AG09319 (cell line): ENCODE measurements at places on chromosomes 1 and 21.

GRCh38 chr1:76210160-76210559, 135.6 kb downstream of the ST6GALNAC3 start:
- no peak for DNase-seq

DNA sequence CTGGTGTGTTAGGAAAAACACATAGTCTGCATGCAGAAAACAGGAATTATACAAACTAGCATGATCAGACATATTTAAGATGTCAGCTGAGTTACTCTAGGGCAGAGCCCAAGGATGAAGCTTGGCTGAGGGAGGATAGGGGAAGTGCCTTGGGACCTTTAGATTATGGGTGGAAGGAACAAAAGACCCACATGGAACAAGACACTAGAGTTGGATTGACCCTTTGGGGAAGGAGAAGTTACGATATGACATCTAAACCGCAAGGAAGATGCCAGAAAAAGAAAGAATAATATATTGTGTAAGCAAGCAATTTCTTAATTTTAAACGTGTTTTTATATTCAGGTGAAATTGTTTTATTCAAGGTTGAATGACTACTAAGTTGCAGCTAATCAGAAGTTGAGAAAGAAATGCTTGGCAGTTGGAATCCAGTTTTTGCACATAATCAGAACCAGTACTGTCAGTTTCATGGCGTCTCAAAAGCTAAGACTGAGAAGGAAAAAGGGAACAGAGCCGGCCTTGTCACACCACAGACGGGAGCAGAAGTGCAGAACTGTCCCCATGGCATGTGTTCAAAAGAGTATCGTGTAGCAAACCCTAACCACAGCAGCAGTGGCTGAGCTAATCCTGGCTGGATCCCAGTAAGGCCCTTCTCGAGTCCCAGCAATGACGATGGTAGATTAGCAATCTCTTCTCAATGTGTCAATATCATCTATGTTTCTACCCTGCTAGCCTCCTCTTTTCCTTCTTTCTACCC, 31.2 kb upstream of the IFNAR2 start:
- DNase-seq, result no peak

GRCh38 chr1:30037251-30038118, 685.9 kb downstream of the MATN1 start:
- no peak for DNase-seq

- peak; percentile 96 for DNase-seq
These were observed at the start of gene POU2F1 for GRCh38 chr1:167220537-167221125. Gene POU2F1 (plus strand): TSS chr1:167220886. CDS start chr1:167220898, 12 bp downstream.

DNA sequence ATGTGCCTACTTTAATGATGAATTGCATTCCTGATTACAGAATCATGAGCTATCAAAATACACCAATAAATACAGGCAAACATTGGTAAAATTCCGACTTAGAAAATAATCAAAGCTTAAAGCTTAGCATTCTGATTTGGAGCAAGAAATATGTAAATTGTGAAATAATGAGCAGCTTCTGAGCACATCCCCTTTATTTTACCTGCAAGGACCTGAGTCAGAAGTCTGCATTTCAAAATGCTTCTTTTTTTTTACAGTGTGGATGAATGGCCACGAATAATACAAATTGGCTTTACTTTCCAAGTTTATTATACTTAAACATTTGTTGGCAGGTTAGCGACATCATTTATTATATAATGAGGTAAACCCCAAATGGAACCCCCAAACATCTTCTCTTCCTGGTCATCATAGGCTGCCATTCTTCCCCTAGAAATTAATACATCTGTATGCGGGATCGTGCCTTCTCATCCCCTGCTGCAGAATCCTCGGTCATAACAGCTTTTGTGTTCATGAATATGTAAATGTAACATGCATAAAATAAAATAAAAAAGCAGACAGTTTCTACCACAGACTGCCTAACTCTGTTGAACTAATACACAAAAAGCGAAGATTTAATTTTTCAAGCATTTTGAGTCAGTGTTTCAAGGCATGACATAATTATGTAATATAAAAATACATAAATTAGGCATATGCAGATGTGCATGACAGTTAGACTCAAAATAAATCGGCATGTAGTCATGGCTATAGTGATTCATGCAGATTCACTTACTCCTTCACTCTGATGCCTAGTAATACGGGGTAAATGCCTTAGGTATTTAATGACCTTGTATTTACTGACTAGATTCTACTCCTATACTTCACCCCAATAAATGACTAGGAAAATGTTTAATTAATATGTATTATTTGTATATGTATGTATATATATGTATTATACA, 339.7 kb downstream of the USP25 start:
- DNase-seq, result no peak

- no peak for DNase-seq
These were observed 592.7 kb downstream of the USP25 start for GRCh38 chr21:16322454-16322853.

GRCh38 chr21:28532446-28532845, 460.2 kb downstream of the LTN1 start:
- no peak for DNase-seq

- no peak for DNase-seq
These were observed 4.9 kb downstream of the RD3 start for GRCh38 chr1:211487082-211487481.

DNA sequence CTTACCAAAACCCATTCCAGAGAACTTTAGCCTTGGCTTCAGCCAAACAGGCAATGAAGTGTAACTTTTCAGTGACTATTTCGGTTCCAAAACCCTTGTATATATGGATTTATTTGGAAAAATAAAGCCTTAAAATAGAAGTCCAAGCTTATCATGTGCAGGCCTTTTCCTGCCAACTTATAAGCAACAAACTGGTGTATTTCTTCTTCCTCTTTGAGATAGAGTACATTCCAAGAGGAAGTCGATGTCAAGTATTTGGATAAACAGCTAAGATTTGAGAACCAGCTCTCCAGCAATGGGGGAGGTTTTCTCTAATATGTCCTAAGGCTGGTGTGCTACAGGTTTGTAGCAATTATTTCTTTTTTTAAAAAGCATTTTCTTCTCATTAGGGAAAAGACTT, 407.8 kb downstream of the DUSP10 start:
- no peak for DNase-seq

DNA sequence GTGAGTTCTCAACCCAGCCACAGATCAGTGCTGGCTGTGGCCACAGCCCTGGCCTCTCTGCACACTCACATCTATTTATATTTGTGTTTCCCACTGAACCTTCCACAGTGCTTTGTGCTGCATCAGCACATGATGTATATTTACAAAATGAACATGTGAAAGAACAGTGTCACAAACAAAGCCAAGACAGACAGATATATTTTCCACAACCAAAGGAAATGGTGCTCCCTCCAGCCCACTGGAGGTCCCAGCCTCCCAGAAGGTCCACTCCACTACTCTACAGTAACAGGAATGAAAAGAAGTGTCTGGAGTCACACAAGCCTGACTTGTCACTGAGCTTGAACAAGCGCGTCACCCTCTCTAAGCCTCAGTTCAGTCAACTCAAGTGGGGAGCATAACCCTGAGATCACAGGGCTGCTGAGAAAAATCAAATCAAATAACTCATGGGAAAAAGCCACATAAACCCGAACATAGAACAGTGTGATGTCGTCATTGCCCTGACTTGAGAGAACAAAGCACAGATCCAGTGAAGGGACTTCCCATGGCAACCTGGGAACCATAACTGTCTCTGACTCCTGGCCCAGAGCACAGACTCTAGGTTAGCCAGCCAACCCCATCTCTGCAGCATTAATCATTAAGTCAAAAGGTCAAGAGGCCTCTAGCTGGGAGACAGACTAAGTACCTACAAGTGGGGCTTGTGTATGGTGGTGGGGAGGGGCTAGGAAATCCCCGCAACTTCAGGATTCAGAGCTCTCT, 121.2 kb downstream of the TRABD2B start:
- no peak for DNase-seq

DNA sequence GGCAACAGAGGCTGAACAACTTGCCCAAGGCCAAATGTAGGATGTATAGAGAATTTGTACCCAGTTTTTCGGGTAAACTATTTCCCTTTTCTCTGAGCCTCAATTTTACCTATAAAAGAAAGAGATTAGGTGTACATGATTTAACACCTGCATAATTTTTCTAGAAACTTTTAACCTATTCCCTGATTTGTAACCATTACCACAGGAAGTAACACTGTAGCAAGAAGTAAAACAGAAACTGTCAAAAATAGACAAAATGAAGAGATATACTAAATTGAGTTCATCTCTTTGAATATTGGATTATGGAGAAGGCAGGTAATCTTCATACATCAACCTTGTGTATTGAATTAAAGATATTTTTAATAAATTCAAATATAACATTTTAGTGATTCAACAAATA, 136.2 kb downstream of the ZC3H11B start:
- no peak for DNase-seq

GRCh38 chr1:30957560-30958222, 49.1 kb upstream of the SDC3 start:
- DNase-seq, result no peak

GRCh38 chr1:54970901-54971300, 9.5 kb upstream of the TMEM61 start:
- no peak for DNase-seq

- DNase-seq, result no peak
These were observed 5.5 kb upstream of the ILDR2 start for GRCh38 chr1:166980818-166981217.

GRCh38 chr1:55055084-55055882, 15.9 kb downstream of the PCSK9 start:
- DNase-seq, result no peak

GRCh38 chr1:54474310-54475251, 68.4 kb upstream of the SSBP3 start:
- no peak for DNase-seq

- no peak for DNase-seq
These were observed 26.6 kb downstream of the MATN1 start for GRCh38 chr1:30696831-30697230.

GRCh38 chr1:56508523-56508983, 70.8 kb downstream of the PLPP3 start:
- no peak for DNase-seq

- DNase-seq, result no peak
These were observed 959 bp downstream of the AKR7A3 start for GRCh38 chr1:19287436-19288185.
